ENCODE measurements at places on chromosomes 11 and 22. TPM values are rescaled to one million over a fixed set of nuclear protein-coding genes. Genes with fewer than 3 reads are reported as not detected.

DUSP8 gene
- 12.1 TPM for total RNA-seq

TRPC6 gene
- 0.46 TPM for total RNA-seq

CABP4 gene
- not detected for total RNA-seq

MYBPC3 gene
- not detected for total RNA-seq

SLC25A18 gene
- total RNA-seq: not detected

CCDC81 gene
- 1.7 TPM for total RNA-seq

GP1BB gene
- total RNA-seq: 63.4 TPM

ARHGAP20 gene
- total RNA-seq: 0.62 TPM
